ENCODE measurements at places on chromosomes 13 and 19. TPM values are rescaled to one million over a fixed set of nuclear protein-coding genes. Genes with fewer than 3 reads are reported as not detected.

Gene KRTDAP
- not detected for total RNA-seq

Gene ITGBL1
- 6.6 TPM for total RNA-seq

Gene MBD3L3
- total RNA-seq, result not detected

Gene SERTM1
- 0.05 TPM for total RNA-seq

Gene SULT2B1
- not detected for total RNA-seq

Measured in smooth muscle cell of the umbilical artery (primary cell).